ENCODE measurements at places on chromosomes 7 and 10.
A peak's percentile ranks its signal among the peaks of the same experiment; 100 is the strongest.

GRCh38 chr10:11215471-11215870 lies 197.8 kb downstream of the CELF2 start:
- no peak for DNase-seq

- no peak for DNase-seq
These were observed 415.3 kb downstream of the RPS24 start for GRCh38 chr10:78448994-78449418.

GRCh38 chr10:17652585-17652984 lies 8.6 kb downstream of the STAM start:
- no peak for DNase-seq

DNA sequence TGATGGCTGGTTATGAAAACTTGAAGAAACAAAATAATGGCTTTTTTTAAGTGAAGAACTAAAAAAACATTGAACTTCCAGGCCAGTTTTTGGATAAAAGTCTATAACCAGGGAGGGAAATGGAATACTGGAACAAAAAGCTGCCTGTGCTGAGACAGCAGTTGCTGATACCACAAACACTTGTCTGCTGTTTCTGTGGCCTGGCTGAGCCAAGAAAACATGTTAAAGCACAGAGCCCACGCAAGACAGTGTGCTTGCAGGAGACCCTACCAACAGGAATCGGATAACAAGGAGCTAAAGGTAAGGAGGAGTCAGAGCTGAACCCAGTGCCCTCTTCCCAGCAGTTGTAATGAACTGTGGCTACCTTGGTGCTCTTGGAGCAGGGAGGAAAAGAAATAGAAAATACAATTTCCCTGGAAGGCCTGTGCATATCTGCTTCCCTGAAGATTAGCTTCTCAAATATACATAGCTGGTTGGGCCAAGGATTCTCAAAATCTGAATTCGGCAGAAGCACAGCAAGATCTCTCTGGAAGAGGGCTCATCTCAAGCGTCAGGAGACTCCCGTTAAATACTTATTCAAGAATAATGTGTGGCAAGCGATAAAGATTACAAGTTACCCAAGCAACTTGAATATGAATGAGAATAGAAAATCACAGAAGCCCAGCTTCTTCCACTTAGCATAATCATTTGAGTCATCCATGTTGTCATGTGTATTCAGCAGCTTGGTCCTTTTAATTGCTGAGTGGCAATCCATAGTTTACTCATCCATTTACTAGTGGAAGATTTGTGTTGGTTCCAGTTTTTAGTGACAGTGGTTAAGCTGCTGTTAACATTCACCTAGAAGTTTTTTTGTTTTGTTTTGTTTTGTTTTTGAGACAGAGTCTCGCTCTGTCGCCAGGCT lies 87.6 kb downstream of the NOD1 start:
- no peak for DNase-seq

DNA sequence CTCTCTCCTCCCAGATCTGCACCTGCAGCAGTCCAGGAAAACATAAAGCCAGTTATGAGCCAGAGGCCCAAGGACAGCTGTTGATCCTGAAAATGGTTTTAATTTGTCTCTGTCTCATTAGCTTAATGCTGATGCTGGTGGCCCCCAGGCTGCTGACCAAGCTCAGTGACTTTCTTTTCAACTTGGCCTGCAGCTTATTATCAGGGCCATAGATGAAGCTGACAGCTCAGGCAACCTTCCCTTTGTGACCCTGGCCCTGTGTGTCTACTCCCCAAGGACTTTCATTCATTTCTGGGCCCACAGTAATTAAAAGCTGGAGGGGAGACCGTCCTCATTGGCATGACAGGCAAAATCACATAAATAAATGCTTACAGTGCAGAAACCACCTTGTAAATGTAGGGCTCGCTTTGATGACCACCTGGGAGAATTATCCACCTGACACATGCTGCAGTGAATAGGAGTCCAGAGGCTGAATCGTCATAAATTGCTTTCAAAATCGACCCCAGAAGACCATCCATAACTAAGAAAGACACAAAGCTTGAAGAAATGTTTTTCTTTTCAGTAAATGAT lies 138.5 kb downstream of the NPY start:
- no peak for DNase-seq

GRCh38 chr10:131172433-131172832 lies 139.1 kb downstream of the TCERG1L start:
- no peak for DNase-seq

DNA sequence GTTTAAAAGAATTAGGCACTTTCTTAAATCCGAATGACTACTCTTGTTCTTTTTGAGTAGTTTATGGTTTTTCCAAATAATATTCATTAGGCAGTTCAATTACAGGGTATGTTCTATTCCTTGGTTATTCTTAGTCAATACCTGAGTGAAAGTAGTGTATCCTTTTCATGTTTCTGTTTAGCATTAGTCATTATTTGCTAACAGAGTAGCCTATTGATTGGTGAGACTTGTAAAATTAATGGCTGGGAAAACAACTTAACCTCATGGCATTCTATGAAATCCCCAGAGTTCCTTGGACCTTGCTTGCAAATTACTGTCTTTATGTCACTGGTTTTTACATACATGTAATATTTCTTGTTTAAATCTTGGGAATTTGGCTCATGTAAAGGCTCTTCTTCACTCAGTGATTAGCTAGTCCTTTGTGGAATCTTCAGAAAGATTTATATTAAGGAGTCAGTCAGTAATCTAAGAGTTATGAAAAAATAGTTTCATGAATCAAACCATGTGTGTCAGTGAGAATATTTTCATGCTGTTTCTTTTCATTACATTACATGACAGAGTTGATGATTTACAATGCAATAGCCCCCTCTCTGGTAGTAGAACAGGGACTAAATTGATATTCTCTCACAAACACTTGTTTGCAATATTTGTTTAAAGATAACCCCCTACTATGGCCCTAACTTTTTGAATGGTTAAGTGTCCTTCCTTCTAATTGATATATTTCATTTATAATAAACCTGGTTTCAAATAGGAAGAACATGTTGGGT lies 81.5 kb upstream of the LRRTM3 start:
- DNase-seq: no peak

GRCh38 chr10:73743327-73743904 lies 756 bp upstream of the SEC24C start:
- DNase-seq: no peak

- DNase-seq: no peak
These were observed 26.5 kb downstream of the FAM204A start for GRCh38 chr10:118315629-118316028.

DNA sequence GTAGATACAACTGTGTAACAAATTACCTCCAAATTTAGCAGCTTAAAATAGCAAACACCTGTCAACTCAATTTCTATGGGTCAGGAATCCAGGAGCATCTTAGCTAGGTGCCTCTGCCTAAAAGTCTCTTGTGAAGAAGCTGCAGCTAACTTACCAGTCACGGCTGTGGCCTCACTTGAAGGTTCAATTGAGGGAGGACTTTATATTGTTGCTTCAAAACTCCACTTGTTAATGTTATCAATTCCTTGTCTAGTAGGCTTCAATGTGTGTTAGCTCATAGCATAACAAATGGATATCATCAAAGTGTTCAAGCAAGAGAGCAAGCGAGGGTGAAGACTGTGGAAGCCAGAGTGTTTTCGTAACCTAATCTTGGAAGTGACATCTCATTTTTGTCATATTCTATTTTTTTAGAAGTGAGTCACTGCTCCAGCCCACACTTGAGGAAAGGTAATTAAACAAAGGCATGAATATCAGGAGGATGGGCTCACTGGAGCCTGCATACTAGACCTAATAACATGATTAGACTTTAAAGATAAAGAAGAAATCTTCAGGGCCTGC lies 172.9 kb downstream of the SPAG6 start:
- DNase-seq: no peak

DNA sequence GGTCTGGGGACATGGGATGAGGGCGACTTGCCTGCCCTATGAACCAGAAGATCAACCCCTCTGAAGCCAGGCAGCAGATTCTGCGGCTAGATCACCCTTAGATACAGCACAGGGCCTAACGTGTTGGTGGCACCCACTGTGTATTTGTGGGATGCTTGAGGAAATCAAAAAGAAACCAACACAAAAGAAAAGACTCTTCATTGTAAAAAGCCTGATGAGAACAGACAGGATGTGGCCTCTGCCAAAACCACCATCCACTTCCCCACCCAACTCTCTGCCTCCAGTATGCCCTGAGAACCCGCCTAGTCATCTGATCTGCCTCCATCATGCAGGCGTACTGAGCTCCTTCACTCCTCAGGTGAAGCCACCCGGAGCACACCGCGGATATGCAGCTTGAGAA lies 97.2 kb upstream of the INSYN2A start:
- peak; percentile 14 for DNase-seq

GRCh38 chr7:88116235-88116795 lies 103.5 kb downstream of the SRI start:
- no peak for DNase-seq

DNA sequence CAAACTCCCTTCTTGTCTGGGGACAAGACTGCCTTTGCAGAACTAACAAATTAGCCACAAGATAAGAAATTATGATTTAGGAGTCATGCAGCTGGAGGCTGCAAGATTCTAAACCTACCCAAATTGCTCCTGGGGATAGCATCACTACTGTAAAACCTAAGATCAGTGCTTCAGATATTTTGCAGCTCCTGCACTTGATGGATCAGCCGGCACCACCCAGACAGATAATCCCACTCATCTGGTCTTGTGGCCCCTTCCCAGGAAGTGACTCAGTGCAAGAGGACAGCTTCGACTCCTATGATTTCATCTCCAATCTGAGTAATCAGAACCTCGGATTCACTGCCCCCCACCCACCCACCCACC lies 181.9 kb downstream of the AKR1D1 start:
- DNase-seq: no peak

DNA sequence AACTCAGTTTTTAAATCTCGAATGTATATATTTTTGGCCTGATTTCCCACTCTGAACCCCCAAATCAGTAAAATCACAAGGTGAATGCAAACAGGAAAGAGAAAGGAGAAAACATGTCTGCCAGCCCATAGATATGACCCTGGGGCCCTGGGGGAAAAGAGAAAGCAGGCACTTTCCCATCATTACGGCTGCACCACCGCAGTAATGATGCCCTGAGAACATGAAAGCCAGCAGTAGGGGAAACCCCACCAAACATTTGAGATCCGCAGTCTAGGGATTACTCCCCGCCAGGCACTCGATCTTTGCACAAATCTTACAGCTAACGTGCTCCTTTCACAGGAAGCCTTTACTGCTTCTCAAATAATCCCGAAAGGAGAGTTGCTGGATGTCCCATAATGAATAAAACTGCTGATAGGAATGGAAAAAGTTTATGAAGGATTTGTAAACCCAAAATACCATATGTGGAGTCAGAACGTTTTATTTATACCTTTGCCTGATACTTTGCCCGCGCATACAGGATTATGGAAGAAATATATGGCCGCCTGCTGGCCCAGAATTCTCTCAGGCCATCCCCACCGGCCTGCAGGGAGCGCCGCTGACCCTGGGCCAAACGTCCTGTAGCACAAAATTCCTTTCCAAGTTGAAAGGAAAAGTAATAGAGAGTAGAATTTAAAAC lies 180.0 kb upstream of the INHBA start:
- no peak for DNase-seq

DNA sequence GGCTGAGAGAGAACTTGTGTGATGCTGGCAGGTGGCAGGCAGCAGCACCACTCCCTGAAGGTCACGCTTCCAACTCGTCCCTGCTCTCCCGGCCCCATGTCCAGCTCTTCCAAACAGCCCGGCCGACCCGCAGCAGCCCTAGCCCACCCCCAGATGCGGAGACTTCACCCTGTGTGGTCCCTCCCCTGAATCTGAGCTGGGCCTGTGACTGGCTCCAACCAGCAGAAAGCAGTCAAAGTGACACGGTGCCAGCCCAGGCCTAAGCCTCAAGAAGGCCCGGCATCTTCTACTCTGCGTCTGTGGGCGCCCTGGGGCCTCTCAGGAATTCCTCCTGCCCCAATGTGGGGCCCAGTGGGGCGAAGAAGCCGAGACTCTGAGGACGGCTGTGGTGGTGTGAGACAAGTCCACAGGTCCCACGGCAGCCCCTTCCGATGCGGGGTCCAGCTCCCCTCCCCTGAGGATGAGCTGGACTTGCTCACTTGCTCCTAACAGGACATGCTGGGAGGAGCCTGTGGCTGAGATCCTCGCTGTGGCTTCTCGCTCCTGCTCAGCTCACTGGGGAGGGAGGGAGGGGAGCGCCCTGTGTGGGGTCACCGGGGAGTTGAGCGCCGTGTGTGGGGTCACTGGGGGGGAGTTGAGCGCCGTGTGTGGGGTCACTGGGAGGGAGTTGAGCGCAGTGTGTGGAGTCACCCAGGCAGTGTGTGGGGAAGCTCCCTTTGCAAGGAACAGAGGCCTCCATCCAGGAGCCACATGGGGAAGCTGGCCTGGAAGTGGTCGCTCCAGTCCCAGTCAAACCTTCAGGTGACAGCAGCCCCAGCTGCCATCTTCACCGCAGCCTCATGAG lies 9.5 kb downstream of the STK32C start:
- DNase-seq: no peak

DNA sequence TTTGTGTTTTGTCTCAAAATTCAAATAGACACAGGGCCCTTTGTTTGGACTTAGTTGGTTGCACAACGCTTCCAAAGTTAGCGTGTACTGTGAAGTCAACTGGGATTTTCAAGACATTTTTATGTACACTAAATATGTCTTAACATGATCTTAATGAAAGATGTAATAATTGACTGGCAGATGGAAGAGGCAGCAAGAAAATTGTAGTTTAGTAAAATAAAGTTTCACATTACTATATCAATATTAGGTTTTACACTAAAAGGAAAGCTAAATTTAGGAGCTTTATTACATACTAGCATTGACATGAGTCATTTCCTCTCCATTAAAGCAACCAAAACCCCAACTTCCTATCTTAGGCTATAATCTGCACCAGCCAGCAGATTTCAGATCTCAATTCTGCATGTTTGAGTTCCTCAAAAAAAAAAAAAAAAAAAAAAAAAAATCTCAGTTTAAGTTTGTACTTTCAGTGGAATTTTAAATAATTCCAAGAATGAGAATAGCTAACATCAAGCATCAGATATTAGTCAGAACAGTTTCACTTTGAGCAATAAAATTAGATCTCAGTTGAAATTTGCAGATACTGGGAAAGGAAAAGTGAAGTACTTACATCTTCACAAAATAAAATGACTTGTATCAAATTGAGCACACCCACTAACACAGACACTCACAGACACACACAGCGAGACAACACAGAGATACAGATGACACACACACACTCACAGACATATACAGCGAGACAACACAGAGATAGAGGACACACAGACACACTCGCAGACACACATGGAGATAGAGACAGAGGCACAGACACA lies 346.6 kb upstream of the KLF6 start:
- no peak for DNase-seq

Measured in activated effector memory CD4-positive, alpha-beta T cell treated with Interleukin-2 at 50 U/mL for 16 hours (primary cell).